ENCODE measurements at places on chromosomes 4 and X. TPM values are rescaled to one million over a fixed set of nuclear protein-coding genes. Genes with fewer than 3 reads are reported as not detected.

GRCh38 chrX:84709987-84710386, 207.7 kb upstream of the HDX start:
- no peak for DNase-seq

GRCh38 chrX:129659141-129659540, 4.4 kb upstream of the APLN start:
- no peak for DNase-seq

DNA sequence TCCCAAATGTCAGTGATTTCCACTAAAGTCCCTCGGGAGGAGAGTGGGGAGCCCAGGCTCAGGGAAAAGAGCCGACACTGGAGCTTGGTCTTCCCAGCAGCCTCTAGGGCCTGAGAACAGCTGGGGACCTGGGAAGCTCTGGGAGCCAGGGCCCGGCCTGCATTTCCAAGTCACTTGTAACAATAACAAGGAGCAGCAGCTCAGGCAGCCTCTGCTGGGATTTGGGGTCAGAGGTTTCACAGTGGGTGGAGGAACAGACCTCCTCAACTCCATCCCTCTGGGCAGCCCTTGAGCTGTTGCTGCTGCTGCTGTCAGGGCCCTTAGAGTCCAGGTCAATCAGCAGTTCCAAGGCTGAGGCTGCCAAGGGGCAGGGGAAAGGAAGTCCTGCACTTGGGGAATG, 11.1 kb downstream of the STARD8 start:
- no peak for DNase-seq

DNA sequence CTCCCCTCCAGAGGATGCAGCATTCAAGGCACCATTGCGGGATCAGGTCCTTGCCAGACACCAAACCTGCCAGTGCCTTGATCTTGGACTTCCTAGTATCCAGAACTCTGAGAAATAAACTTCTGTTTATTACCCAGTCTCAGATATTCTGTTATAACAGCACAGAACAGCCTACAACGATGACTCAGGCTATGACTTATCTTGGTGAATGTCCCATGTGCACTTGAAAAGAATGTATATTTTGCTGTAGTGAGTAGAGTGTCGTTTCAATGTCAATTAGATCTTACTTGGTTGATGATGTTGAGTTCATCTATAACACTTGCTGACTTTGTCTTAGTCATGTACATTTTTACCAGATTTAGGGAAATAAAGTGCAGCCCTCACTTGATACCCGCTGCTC, 34.5 kb upstream of the PGRMC1 start:
- no peak for DNase-seq

GRCh38 chr4:2901186-2901585, 57.5 kb downstream of the ADD1 start:
- DNase-seq, result no peak

- no peak for DNase-seq
These were observed 596.6 kb downstream of the DMD start for GRCh38 chrX:32614707-32615106.

GRCh38 chrX:120213438-120214265, 37.0 kb upstream of the ZBTB33 start:
- DNase-seq, result no peak

DNA sequence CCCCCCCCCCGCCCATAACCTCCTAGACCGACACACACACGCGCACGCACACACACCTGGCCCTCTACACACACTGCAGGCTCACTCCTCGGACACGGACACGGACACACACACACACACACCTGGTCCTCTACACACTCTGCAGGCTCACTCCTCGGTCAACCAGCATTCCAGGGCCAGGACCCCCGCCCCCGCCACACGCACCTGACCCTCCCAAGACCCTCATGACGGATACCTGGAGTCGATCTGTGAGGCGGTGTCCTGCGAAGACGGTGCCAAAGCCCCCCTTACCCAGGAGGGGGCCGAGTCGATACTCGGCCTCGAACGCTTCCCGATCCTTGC, 552 bp downstream of the PIM2 start:
- DNase-seq, result no peak

DNA sequence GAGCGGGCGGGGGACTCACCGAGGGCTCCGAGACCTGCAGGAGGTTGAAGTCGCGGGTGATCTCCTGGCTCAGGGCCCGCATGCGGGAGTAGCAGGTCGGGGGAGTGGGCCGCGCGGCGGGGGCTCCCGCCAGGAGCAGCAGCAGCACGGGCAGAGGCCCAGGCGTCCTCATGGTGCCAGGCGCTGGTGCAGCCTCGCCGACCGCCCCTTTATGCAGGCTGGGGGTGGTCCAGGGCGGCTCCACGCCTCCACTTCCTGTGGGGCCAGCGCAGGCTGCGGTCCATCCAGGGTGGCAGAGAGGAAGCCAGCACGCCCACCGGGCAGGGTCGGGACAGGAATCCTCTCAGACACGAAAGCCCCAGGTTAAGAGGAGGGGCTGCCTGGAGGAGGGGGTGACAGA, at the start of gene CYTL1:
Gene CYTL1 (minus strand): TSS at position 185 of the 400 bp plus-strand sequence. CDS start 13 bp downstream, at position 172.
- DNase-seq, result no peak

- DNase-seq, result no peak
These were observed 134.4 kb downstream of the MAD2L1 start for GRCh38 chr4:119932277-119932676.

GRCh38 chr4:124541652-124542420, 170.7 kb downstream of the ANKRD50 start:
- DNase-seq, result no peak

DNA sequence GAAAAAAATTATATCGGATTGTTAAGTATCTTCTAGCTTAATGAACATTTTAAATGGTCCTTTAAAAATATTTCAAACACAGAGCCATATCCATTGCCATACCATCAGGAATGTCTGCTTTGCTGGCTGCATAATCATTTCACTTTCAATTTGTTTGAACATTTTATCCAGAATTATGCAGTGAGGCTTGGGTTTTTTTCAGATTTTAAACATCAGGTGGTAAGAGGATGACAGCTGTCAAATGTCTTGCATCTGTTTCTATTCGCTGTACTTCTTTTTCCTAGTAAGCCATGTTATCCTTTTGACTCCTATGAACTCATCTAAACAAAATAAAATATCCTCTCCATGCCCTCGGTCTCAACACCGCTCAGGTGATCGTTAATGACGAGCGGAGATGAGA, 802 bp downstream of the RFC1 start:
- DNase-seq, result no peak

DNA sequence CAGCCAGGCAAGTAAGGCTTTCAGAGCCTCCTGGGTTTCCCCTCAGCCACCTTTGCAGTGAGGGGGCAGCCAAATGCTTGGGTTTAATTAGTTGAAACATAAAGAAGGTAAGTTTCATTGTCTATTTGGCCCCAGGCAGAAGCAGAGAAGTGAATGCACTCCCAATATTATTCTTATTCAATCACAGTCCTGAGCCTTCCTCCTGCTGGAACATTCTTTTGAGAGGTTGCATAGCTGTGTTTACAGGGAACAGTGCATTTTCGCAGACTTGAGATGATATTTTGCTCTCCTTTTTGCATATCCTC, 13.9 kb downstream of the SLC2A9 start:
- DNase-seq, result no peak

UBE2A gene
- total RNA-seq, result 59.4 TPM

WWC2 gene
- 38.3 TPM for total RNA-seq

PPP1R3F gene
- total RNA-seq, result 23.4 TPM

COMMD8 gene
- 21.1 TPM for total RNA-seq

XAGE1A gene
- not detected for total RNA-seq

MUC7 gene
- total RNA-seq, result not detected

HTR2C gene
- not detected for total RNA-seq

WFS1 gene
- 48.4 TPM for total RNA-seq

C1QTNF7 gene
- total RNA-seq, result 2.3 TPM

CFP gene
- total RNA-seq, result 1.0 TPM

IL1RAPL1 gene
- 0.73 TPM for total RNA-seq

SLC49A3 gene
- 12.1 TPM for total RNA-seq

Measured in cardiac septum (tissue), 1 donor.